ENCODE measurements at places on chromosomes 7 and 10.

- DNase-seq = no peak
Measured at GRCh38 chr10:18577823-18578685, 73.3 kb downstream of the NSUN6 start.

DNA sequence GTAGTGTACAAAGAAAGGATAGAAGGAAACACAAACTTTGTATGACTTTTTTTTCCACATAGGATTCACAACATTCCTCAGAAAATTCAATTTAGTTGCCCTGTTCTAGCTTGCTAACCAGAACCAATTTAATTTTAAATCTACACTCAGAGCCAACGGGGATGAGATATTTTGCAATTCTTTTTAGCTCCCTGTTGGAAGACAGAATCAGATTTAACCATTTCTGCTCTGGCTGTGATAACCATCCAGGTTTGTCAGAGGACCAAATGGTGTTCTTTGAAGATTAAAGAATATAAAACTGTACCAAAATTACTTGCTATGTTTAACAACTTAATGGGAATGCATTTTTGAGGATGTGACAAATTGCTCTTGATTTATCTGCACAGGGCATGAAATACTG is 319.7 kb downstream of the HPSE2 start:
- peak; percentile 12 for DNase-seq

GRCh38 chr10:118470470-118470869 is 125.0 kb downstream of the PRLHR start:
- no peak for DNase-seq

DNA sequence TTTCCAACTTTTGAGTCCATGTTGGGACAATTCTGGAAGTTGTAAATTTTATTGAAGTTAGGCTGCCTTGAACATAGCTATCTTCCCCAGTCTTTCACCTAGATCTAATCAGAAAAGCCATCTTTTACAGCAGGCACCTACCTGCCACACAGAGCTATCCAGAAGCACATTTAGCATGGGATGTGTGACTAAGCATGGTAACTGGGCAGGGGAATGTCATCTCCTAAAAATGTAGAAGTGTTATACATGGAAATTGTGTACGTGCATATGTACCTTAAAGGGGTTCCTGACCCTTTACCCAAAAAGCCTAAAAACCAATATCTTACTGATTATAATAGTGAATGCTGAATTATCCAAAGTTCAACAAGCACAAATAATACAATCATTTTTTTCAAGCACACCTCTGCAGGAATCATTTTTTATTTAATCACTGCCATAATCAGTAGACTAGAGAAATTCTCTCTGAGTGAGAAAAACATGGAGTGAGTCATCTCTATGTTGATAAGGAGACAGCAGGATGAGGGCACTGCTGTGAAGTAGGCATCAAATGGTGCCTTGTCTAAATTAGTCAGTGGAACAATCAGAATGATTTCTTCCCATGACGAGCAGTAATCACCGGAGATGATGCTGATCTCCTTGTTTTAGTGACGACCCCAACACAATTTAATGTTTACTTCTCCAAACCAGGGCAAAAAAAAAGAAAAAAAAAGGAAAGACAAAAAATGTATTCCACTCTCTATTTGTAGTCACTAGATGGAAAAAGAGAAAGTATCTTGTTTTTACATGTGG is 75.9 kb downstream of the SORBS1 start:
- DNase-seq = no peak

GRCh38 chr7:157485361-157485831 is 148.6 kb downstream of the DNAJB6 start:
- DNase-seq = no peak

GRCh38 chr7:80842022-80842790 is 76.6 kb downstream of the SEMA3C start:
- DNase-seq = no peak

- DNase-seq = no peak
Measured at GRCh38 chr10:103852189-103852711, 3.1 kb downstream of the SH3PXD2A start.

GRCh38 chr10:14660831-14661230 is 113.9 kb downstream of the FAM107B start:
- DNase-seq = no peak

DNA sequence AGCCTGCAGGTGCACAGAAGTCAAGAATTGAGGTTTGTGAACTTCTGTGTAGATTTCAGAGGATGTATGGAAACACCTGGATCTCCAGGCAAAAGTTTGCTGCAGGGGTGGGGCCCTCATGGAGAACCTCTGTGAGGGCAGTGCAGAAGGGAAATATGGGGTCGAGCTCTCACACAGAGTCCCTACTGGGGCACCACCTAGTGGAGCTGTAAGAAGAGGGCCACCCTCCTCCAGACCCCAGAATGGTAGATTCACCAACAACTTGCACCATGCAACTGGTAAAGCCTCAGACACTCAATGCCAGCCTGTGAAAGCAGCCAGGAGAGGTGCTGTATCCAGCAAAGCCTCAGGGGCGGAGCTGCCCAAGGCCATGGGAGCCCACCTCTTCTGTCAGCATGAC is 205.8 kb downstream of the CCSER2 start:
- no peak for DNase-seq
